Epithelial cell of esophagus (primary cell): ENCODE measurements at places on chromosomes 1 and 21.

DNA sequence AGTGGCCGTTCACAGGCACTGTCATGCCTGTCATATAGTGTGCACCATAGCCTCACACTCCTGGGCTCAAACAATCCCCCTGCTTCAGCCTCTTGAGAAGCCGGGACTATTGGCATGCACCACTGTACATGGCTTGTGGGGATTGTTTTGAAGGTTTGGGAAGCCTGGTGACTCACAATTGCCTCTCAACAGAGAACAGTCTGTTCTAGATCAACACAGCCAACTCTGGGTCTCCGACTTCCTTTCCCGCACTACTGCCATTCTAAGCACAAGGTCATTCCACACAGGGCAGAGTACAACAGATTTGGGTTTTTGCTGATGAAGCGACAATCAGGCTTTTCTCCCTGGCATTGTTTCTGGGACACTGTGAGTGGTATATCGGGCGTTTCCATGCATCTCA, 15.5 kb upstream of the AHCTF1 start:
- peak; percentile 19 for DNase-seq

DNA sequence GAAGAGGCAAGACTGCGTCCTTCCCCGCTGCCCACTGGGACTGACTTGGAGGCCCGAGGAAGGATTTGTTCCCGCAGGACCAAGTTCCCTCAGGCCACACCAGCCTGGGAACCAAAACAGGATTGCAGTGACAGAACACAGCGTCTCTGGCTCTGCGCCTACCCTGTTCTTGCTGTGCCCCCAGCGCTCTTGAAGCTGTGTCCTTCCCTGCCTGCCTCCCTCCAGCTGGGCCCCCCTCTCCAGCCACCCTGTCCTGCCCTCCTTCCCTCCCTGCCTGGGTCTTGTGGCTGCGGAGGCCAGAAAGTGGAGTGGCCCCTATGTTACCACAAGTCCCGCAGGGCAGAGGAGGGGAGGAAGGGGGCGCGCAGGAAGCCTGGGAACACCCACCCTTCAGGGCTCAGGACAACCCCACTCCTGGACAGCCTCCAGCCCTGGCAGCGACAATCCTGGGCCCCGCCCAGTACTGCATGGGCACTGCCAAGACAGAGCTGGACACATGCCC, 164.9 kb downstream of the DYRK1A start:
- no peak for DNase-seq

DNA sequence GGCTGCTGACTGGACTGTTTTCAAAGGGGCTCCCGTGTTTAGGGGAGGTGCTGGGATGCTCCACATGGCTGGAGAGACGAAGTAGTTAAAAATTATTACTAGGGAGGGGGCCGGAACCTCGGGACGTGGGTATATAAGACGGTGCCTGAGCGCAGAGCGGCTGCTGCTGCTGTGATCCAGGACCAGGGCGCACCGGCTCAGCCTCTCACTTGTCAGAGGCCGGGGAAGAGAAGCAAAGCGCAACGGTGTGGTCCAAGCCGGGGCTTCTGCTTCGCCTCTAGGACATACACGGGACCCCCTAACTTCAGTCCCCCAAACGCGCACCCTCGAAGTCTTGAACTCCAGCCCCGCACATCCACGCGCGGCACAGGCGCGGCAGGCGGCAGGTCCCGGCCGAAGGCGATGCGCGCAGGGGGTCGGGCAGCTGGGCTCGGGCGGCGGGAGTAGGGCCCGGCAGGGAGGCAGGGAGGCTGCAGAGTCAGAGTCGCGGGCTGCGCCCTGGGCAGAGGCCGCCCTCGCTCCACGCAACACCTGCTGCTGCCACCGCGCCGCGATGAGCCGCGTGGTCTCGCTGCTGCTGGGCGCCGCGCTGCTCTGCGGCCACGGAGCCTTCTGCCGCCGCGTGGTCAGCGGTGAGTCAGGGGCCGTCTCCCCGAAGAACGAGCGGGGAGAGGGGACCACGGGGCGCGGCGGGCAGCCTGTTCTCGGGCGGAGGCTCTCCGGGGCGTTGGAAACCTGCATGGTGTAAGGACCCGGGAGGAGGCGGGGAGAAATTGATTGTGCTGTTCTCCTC, at the start of gene CHODL:
Gene CHODL, plus strand, starts transcription at position 163 of the 793 bp plus-strand sequence. Its CDS starts 391 bp downstream, at position 554.
- DNase-seq: no peak

GRCh38 chr1:15465674-15466073, 9.1 kb downstream of the CELA2A start:
- DNase-seq: no peak

- DNase-seq: no peak
Observed at GRCh38 chr1:8422510-8423268, 104.8 kb downstream of the SLC45A1 start.

DNA sequence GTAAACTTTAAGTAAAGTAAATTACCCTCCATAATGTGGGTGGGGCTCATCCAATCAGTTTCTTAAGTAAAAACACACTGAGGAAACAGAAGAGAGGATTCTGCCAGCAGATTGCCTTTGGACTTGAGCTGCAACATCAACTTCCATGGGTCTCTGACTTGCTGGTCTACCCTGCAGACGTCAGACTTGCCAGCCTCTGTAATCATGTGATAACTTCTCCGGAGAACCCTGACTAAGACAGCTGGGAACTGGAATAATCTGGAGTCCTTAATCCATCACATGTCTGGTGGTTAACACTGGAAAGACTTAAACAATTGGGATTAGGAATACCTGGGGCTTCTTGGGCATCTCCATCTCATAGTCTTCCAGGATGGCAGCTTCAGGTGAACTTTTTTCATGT, 13.2 kb upstream of the CEP350 start:
- DNase-seq: no peak

- DNase-seq: no peak
Observed at GRCh38 chr1:1677718-1678580, 14.6 kb downstream of the SLC35E2B start.

- DNase-seq: no peak
Observed at GRCh38 chr1:3134381-3135072, 65.5 kb downstream of the PRDM16 start.

GRCh38 chr1:222798116-222798515, 16.7 kb upstream of the DISP1 start:
- peak; percentile 69 for DNase-seq

GRCh38 chr1:201175820-201176500, 14.7 kb upstream of the IGFN1 start:
- no peak for DNase-seq

GRCh38 chr1:1470626-1471388, 758 bp upstream of the ATAD3B start:
- DNase-seq: peak; percentile 46

GRCh38 chr1:166193057-166193698, 26.4 kb upstream of the FAM78B start:
- DNase-seq: no peak

DNA sequence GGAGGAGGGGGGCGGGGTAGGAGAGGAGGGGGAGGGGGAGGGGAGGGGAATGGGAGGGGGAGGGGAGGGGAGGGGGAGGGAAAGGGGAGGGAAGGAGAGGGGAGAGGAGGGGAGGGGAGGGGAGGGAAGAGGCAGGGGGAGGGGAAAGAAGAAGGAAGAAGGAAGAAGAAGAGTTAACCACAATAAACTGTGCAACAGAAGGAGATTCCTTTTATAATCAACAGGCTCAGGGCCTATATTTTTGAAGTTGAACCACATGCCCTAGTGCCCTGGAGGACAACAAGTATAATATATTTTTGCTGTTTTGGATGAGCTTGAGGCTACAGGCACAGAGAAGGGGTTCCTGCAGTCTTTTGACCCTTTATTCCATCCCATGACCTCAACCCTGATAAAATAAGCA, 228.2 kb upstream of the IRF2BP2 start:
- DNase-seq: no peak

- peak; percentile 40 for DNase-seq
Observed at GRCh38 chr1:233168384-233168783, 127.1 kb downstream of the PCNX2 start.

DNA sequence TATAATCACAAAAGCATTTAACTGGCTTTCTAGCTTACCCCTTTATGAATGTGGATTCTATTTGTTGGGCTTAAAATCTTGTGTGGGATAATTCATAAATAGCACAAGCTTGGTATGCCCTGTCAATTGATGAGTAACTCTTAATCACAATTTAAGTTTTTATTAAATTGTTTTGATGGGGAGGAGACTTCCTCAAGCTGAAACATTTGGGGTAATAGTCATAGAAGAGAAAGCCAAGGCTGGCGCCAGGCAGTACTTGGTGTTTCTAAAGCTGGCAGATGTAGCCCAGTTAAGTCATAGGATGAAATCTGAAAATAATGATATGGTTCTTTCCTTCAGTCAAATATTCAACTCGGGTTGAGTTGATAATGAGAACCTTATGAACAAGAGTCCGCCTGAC, 167.2 kb downstream of the FMN2 start:
- peak; percentile 57 for DNase-seq

- peak; percentile 82 for DNase-seq
Observed at GRCh38 chr1:235313262-235313661, 14.7 kb downstream of the ARID4B start.

DNA sequence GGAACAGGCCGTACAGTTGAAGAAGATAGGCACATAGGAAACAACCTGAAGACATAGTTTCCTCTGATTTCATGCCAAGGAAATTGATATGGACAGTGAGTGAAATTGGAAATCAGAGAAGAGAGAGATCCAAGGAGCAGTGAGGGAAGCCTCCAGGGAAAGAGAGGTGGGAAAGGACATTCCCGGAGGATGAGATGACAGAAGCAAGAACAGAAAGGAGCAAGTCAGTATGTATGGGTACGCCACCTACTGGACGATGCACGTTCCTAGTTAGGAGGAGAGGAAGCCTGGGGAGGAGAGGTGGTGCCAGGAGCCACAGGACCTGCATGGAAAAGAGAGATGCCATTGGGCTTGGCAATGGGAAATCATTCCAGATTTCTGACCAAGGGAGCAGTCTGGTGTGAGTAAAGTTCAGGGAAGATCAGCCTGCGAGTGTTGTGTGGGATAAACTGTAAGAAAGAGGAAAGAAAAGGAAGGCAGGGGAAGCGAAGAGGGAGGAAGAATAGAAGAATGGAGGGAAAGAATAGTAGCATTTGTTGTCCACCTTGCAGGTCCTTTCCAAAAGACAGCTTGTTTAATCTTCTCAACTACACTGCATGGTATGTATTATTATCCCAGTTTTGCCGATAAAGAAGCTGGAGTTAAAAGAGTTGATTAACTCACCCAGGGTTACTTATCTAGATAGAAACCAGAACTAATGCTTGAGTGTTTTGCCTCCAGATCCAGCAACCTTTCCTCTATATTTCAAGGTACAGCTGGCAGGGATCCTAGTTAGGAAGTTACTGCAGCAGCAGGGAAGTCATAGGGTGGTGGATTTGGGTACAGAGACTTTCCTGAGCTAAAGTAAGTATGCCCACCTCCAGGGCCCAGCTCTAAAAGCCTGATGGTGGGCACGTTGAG, 27.4 kb downstream of the C1orf116 start:
- DNase-seq: peak; percentile 87

DNA sequence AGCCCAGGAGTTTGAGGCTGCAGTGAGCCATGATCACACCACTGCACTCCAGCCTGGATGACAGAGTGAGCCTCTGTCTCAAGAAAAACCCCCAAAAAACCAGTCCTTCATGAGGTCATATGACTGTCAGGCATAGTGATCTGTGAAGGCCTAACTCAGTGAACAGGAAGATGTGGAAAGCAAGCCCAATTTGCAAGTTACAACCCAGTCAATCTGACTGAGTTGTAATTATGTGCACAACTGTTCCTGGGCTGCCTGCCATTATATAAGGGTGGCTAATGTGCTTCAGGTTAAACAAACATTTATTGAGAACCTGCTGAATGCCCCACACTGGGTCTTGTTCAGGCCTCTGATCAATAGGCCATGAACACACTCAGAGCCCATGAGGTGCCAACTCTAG, 38.2 kb upstream of the KIRREL1 start:
- DNase-seq: no peak

- no peak for DNase-seq
Observed at GRCh38 chr21:42721341-42721824, 68.0 kb downstream of the PDE9A start.

DNA sequence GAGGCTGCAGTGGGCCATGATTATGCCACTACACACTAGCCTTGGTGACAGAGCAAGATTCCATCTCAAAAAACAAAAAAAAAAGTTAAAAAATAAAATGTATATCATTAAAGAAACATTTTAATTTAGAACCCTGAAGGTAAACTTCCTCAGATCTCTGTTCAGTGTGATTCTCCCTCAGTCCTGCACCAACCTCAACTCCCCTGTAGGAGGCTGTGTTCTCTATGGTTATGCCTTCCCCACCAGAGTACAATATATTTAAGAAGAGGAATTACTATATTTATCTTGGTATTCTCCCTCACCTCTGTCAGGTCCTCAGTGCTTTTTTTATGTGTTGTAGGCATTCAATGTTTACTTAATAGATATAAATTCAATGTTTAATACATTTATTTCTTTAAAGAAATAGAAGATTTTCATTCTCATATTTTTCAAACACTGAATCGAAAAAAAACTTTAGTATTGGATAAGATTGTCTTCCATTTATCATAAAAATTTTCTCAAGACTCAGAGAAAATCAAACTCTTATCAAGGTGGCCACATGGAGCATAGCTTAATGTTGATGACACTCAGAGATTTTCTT, 4.8 kb upstream of the LRRC8B start:
- DNase-seq: peak; percentile 68

DNA sequence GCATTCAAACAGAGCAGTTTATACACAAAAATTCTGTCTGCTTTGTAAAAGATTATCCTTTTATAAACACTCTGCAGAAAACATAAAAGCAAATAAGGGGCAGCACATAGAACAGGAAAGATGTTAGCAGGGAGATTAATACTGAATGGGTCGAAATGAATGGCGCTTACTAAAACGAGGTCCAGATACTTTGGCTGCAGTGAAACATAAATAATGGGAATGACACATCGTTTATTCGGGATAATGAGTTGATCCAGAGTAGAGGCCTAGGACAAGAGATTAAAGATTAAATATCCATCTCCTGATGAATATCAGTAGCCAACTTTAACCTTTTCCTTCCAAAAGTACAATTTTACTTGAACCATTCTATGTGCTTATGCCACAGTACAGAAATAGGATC, 54.4 kb upstream of the PROX1 start:
- DNase-seq: no peak

DNA sequence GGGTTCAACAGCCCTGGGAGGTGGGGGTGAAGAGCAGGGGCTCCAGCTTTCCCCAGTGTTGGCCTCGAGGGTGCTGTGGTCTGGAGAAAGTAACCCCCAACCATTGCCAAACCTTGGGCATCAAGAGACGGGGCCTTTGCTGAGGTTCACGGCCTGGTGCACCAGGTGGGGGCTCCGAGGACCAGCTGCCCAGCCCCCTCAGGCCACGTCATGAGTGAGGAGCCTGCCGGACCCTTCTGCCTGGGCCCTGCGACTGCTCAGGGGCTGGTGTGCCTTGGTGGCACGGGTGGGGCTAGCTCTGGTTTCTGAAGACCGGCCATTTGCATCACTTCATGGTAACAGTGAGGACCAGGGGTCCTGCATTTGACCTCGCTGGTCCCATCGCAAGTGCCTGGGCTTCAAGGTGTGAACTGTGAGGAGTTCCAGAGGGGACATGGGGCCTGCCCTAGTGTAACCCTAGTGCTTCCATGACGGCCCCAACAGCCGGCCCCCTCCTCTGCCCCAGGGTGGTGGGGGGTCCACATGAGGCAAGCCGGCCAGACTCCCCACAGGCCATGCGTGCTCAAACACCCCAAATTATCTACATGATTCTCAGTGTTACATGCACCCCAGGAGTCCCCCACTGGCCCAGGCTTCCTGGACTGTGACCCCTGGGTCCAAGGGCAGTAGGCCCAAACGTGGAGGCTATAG, 13.5 kb downstream of the MORN1 start:
- DNase-seq: no peak
